ENCODE measurements at places on chromosomes 2 and 18.

GRCh38 chr18:59910967-59911366 lies 11.2 kb downstream of the PMAIP1 start:
- no peak for DNase-seq

DNA sequence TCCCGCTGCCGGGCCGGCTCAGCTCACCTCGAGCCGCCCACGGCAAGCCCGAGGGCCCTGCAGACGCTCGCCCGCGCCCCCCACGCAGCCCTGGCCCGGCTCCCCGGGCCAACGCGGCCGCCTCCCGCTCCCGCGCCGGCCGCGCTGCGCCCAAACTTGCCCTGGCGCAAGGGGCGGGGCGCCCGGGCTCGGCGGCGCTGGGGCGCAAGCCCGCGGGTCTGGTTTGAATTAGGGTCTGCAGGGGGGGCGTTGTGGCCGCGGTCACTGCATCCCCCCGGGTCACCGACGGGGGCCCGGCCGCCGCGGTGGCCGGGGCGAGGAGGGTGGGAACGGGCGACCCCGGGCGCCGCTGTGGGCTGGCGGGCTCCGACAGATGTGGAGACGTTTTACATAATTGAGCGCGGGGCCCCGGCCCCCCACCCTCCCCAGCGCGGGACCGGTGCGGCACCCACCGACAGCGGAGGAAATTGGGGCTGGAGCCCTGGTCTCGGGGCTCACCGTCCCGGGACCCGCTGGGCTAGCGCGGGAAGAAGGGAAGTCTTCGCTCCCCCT lies 690 bp downstream of the SDC1 start:
- no peak for DNase-seq

GRCh38 chr2:48364100-48364499 lies 165.9 kb upstream of the STON1 start:
- DNase-seq: no peak

DNA sequence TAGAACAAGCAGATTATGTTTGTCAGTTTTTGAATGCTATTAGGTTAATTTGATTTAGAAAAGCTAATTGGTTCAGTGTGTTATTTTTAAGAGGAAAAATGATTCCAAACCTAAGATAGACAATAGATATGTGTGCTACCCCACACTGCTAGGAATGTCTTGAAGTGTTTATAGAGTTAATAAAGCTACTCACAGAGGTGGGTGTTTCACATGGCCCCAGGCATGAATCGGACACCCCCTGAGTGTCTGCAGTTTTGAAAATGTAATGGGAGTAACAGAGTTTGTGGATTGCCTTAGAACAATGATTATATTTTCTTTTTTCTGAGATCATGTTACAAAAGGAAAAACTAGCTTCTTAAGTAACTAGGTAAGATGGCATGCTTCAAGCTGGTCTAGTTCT lies 348.3 kb downstream of the ADCYAP1 start:
- DNase-seq: no peak

GRCh38 chr2:210086930-210087329 lies 84.3 kb downstream of the KANSL1L start:
- no peak for DNase-seq

GRCh38 chr2:12720278-12720620 lies 3.5 kb downstream of the TRIB2 start:
- no peak for DNase-seq

DNA sequence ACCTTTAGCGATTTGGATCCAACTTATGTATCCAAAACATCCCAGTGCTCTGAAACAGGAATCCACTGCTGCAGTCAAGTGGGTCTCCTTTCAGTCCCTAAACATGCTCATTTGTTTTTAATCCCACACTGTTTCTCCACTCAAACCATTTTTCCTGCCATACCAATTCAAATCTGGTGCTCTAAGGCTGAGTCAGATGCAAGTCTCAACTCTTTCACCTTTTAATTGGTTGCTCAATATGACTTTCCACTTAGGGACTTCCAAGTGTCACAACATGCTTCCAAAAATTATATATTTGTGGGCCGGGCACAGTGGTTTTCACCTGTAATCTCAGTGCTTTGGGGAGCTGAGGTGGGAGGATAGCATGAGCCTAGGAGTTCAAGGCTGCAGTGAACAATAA lies 113.4 kb upstream of the TANK start:
- no peak for DNase-seq

GRCh38 chr2:209817844-209818271 lies 46.2 kb downstream of the UNC80 start:
- no peak for DNase-seq

DNA sequence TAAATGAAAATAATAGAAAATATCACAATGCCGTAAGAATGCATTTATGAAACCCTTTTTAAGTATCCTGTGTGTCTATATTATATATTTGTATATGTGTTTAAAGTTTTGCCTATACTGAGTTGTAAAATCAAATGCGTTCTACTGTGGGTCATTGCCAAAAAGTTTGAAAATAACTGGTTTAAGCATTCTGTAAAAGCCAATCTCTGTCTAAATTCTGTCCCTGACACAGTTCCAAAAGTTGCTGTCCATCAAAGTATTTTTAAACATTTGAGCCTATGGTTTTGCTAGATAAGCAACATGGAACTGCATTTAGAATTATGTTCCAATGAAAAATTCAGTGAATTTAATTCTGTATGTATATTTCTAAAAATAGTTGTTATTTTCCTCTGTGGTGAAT lies 1360.4 kb upstream of the CRIM1 start:
- DNase-seq: no peak

GRCh38 chr18:58536534-58537271 lies 92.2 kb downstream of the ALPK2 start:
- no peak for DNase-seq

GRCh38 chr2:216651351-216651881 lies 18.2 kb downstream of the IGFBP2 start:
- no peak for DNase-seq

- no peak for DNase-seq
These were observed 502.0 kb upstream of the VRK2 start for GRCh38 chr2:57544624-57545023.

DNA sequence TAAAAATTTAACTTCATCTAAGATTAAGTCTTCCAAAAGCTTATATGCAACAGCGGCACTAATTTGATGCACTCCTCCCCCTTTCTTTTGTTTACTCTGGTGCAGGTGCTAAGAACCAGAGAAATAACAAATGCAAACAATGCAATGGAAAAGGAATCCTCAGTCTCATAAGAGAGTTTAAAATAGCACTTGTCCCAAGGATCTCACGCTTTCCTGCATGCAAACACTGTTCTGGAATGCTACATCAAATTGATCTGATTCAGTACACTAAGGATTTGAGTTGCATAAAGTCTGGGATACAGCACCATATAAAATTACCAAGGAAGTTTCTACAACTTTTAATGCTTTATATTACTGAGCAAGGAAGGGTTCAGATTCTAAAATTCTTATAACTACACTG lies 50.5 kb downstream of the SEPTIN10 start:
- DNase-seq: no peak

GRCh38 chr2:70041663-70042062 lies 45.6 kb upstream of the PCBP1 start:
- no peak for DNase-seq

DNA sequence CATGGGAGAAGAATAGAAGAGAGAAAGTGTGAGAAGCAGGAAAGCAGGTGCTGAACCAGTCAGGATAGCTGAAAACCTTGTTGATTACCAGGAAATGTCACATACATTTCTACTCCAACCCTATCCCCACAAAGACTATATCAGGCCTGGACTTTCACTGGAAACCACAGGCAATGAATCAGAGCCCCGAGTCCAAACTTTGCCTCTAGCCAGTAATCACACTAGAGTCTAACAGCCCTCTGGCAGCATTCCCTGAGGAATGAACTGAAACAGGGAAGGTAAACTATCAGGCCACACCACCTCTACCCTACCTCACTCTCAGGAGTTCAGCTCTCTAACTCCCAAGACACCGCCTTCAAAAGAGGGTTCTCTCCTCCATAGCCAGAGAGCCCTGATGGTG lies 18.7 kb upstream of the IHH start:
- no peak for DNase-seq

DNA sequence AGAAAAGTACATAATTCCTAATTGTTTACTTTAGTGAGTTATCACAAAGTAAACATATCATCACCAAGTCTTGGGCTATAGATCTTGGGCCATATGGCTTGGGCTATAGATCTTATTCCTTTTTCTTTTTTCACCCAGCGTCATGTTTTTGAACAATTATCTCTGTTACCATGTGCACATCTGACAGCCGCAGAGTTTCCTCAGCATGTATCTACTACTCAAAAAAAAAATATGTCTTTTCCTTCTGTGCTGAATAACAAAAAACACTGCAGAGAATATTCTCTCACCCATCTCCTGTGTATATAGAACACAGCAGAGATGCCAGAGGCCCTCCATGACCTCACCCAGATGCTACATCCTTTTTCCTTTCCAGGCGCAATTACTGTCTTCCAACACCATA lies 76.2 kb upstream of the MYO3B start:
- no peak for DNase-seq

DNA sequence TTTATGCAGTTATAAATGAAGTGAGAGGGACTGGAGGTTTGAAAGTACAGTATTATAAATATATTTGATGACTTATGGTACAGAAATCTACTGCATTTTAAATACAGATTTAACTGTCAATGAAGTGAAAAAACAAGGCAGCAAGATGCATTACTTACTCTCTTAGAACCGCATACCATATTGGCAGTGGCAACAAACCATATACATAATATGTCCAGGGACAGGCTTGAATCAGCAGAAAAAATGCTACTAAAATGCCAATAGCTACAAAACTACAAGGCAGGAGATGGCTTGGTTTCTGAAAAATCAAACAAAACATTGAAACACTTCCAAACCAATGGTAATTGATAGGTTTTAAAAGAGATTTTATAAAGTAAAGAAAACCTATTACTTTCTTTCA lies 77.2 kb downstream of the PIGN start:
- no peak for DNase-seq

DNA sequence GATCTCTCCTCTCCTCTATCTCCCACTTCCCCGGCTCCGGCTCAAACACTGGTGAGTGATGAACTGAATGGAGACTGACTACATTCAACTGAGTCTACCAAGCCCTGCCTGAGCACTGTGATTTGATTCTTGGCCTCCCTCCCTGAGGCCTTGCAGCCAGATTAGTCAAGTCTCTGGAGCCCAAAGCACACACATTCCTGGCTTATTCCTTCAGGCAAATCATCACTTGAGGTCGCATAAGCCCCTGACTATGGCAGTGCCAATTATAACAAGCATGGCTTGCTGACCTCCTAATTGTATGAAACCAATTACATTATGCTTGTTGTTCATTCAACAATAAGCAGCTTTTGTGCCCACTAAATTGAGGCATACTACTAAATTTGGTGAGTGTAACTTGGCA lies 34.6 kb downstream of the EFEMP1 start:
- no peak for DNase-seq

- no peak for DNase-seq
These were observed 188.6 kb upstream of the SH3BP4 start for GRCh38 chr2:234763002-234763873.

GRCh38 chr2:105593221-105593967 lies 151.3 kb upstream of the NCK2 start:
- DNase-seq: no peak

DNA sequence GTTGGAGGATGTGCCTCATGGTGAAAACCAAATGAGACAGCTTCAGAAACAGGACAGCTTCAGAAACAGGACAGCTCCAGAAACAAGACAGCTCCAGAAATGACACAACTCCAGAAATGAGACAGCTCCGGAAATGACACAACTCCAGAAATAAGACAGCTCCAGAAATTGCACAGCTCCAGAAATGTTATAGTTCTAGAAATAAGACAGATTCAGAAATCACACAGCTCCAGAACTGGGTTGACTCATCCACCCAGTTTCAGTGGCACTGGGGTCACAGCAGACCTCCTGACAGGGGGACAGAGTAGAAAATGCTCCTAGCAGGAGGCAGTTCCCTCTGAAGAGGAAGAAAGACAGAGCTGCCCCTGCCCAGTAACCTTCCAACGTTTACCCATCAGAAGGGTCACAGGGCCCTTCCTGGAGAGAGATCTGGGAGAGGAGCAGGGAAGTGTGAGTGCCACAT lies 26.9 kb upstream of the COL6A3 start:
- DNase-seq: no peak

Measured in stimulated activated CD8-positive, alpha-beta memory T cell treated with anti-CD3 and anti-CD28 coated beads, Interleukin-15, amount 100 ng/mL, for 24 hours (primary cell).